ENCODE measurements at places on chromosomes 5 and 9.

GRCh38 chr5:10440367-10440990 is 1.2 kb upstream of the ROPN1L start:
- no peak for DNase-seq

DNA sequence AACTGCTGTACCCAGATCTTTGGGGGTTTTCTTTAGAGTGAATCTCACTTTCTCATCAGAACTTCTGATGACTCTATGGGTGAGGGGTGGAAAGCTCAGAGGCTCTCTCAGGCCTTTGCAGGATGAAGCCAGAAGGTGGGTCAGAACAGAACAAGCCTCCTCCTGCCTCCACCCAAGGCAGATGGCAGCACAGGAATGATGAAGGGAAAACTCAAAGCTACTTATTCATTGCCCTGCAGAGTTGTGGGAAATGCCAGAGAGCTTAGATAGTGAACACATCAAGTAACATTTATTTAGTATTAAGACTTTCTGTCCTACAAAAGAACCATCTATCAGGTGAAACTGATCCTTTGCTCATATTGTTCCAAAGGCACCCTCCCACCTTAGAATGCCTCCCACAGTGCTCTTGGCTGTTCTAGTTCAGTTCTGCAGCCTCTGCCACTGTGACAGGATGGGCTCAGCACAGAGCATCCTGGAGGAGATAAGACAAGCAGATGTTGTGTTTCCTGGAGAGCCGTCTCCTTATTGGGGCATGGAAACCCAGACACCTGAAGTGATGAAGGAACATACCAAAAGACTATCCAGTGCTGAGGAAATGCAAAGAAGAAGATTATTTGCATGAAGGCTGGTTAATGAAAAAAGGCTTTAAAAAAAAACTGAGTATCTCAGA is 146.6 kb downstream of the ADAMTS12 start:
- no peak for DNase-seq

DNA sequence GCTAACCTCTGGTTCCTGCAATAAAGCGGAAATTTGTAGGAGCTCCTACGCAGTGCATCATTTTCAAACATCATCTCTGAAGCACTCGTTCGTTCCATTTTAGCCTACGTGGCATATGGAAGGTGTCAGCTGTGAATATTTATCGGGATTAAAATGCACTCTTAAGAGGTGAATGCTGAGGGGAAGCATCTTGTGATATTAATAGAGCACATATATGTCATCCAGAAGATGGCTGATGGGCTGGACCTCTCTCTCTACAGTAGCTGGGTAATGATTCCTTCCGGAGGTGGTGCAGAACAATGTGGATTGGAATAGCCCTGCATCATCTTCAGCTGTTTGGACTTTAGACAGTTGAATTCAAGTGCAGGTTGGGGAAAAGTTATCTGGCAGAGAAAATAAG is 478.7 kb downstream of the DMAC1 start:
- no peak for DNase-seq

- DNase-seq = no peak
Observed at GRCh38 chr5:82058710-82059109, 86.9 kb downstream of the ATG10 start.

GRCh38 chr9:88388203-88388885 is at the start of gene SPIN1:
TSS of gene SPIN1 (plus strand) at chr9:88388444. CDS start at chr9:88426540, 38,096 bp downstream.
- DNase-seq = no peak

GRCh38 chr5:33994845-33995244 is 10.4 kb upstream of the SLC45A2 start:
- no peak for DNase-seq

GRCh38 chr5:81134066-81134465 is 99.1 kb upstream of the CKMT2 start:
- DNase-seq = no peak

DNA sequence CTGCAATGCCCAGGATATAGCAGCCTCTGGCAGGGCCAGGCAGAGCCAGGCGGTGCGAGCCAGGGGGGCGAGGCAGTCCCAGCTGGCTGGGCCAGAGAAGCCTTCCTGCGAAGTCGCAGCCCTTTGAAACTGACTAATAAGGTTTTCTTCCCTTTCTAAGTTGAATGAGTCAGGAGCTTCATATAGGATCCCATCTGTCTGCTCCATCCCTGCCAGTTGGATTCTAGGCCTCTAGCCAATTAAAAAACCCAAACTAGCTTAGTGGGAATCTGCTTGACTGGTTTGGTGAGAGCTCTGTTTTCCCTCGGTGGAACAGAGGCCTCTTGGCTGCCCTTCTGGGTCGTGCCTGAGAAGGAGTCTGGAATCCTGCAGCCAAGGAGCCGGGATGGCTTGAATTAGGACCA is 70.1 kb upstream of the RAPGEF1 start:
- no peak for DNase-seq

GRCh38 chr9:125621170-125621569 is 85.8 kb downstream of the MAPKAP1 start:
- no peak for DNase-seq

DNA sequence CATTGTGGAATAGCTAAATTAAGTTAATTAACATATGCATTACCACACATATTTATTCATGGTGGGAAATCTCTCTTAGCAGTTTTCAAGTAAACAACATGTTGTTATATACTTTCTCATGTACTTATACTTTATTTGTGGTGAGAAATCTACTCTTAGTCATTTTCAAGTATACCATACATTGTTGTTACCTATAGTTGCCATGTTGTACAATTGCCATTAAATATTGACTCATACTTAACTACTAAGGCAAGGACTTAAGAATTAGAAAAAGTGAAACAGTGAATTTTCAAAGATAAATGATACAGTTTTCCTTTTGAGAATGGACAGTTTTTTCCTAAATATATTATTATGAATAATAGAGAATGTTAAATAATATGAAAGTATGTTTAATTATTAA is 27.7 kb downstream of the UGCG start:
- no peak for DNase-seq

GRCh38 chr9:69044240-69045219 is 9.0 kb downstream of the FXN start:
- DNase-seq = no peak
